ENCODE measurements at places on chromosomes 1 and 21. TPM values are rescaled to one million over a fixed set of nuclear protein-coding genes. Genes with fewer than 3 reads are reported as not detected.

Gene ARTN
- 10.7 TPM for total RNA-seq

Gene EBNA1BP2
- total RNA-seq: 197 TPM

Gene ADSS2
- 40.3 TPM for total RNA-seq

Gene PTPRC
- total RNA-seq: 0.98 TPM

Gene POGK
- total RNA-seq: 18.3 TPM

Gene FBLIM1
- 75.5 TPM for total RNA-seq

DNA sequence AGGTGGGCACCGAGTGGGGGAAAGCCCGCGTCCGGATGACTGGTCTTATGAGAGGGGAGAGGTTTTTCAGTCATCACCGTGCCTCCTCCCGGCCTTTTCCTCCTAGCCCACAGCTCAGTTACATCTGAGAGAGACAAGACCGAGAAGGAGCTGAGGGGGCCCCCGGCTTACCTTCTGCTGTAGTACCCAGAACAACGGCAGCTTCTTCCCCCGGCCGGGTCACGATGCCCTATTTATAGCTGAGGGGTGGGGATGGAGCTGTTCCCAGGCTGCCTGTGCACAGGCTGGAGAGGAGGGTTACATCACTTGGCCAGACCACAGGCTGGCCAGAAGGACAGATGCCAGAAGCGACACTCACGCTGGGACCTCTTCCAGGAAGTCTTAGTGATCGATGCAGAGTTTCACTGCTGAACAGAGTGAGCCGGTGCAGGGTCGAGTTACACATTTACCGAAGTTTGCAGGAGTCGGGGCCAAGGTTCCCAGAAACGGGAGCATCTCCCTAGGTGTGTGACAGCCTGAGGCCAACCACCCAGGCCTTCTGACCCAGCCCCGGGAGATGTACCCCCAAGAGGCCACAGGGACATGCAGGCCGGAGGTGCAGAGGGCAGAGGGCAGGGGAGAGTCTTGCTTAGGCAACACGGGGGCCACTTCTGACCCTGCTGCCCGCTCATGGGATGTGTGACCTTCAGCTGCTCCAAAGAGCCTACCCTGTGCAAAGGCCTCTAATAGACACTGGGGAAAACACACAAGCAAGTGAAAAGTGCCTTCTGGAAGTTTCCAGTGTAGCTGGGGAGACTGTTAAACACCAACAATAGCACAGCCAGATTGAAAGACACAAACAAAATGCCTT is at the start of gene AGT:
TSS of gene AGT (minus strand) at position 208 of the 850 bp plus-strand sequence. CDS start 3,299 bp downstream, outside the sequence.
- DNase-seq: peak; percentile 74

DNA sequence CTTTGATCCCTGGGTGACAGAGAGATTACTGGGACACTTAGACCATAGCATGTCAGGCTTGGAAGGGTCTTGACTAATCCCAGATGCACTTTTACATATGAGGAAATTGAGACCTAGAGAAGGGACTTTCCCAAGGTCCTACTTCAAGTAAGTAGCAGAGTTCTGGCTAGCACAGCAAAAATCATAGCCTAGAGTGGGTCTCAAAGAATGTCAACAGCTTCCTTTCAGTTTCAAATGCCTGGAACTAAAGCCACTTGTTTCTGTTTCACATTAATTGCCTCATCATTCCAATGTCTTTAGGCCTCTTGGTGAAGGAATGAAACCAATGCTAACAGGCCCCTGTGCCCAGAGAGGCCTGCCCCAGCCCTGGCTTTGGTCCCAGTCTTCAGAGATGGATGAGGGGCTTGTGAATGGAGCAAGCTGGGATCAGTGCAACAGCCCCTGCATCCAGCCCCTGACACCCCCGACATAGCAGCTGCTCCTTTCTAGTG is 26.6 kb downstream of the ATF3 start:
- DNase-seq: peak; percentile 57

DNA sequence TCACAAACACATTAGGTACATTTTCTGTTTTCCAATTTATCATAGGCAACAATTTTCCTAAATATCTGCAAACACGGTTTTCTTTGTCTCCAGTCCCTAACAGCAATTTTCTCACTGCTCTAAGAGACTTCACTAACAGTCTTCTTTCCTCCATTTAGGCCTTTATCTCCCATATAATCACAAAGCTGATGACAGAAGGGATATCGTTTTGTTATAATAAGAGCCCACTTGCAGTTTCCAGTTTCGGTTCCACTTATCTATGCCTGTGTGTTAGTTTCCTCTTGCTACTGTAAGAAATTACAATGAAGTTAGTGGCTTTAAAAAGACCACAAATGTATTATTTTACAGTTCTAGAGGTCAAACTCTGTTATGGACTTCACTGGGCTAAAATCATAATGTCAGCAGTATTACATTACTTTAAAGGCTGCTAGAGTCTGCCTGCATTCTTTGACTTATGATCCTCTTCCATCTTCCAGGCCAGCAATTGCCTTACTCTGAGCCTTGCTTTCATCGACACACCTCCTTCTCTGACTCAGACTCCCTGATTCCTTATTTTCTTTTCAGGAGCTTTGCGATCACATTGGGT is 549.3 kb downstream of the NCAM2 start:
- peak; percentile 12 for DNase-seq

GRCh38 chr1:182121787-182122186 is 60.3 kb upstream of the ZNF648 start:
- DNase-seq: no peak

DNA sequence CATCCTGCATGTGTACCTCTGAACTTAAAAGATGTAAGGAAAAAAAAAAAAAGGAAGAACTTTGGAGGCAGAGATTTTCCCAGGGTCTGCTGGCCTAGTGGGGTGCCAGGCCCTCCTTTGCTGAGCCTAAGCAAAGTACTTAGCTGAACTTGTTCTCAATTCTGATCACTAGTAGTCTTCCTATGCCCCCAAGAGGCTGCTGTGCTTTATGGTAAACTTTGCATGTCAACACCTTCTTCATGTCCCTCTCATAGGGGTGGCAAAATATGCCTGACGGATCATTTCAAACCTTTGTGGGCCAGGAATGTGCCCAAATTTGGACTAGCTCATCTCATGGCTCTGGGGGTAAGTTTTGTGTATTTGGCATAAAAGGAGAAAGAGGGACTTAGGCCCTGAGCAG is 1.4 kb upstream of the USP21 start:
- DNase-seq: no peak

DNA sequence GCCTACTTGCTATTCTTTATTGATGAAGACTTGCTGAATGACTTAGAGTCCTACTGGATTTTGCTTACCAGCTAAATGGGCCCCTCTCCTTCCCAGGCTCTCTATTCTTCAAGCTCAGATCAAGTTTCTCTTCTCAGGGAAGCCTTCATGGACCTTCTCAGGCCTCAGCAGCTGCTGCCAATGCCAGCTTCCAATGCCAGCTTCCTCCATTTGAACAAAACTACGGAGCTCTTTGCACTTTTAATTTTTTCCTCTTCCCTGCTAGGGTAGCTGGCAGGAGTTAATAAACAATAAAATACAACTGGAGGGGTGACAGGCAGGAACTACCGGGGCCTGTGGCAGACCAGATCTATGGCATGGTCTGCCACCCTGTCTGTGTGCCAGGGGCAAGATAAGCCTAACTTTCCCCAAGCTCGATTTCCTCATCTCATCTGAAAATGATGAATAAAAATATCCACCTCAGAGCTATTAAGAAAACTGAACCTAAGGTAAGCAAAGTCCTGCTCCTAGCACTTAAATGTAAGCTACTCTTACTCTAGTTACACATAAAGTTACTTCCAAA is 995 bp upstream of the IPO13 start:
- DNase-seq: no peak

DNA sequence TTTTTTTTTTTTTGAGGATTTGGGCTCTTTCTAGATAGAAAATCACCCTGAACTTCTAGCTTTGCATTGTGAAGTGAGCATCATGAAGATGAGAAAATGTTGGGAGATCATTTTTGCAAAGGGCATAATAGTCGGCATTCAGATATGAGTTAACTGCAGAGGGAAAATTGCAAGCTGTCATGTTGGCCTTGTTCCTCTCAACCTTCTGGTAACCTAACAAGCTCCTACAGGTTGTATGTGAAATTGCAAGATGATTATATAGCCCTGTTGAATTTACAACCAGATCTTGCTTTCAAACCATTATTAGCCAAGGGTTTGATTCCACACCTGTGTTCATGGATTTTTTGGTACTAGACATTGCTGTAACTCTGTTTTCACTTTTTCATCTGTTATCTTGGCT is 2.2 kb downstream of the ELOA start:
- DNase-seq: peak; percentile 47

- DNase-seq: no peak
These were observed 878 bp downstream of the MINDY1 start for GRCh38 chr1:151005729-151006319.

- DNase-seq: peak; percentile 99
These were observed 313.9 kb downstream of the BARHL2 start for GRCh38 chr1:90402893-90403849.

GRCh38 chr1:66770240-66770639 is 18.0 kb downstream of the DYNLT5 start:
- DNase-seq: no peak

- DNase-seq: no peak
These were observed 6.0 kb downstream of the RGL1 start for GRCh38 chr1:183810756-183811544.

- peak; percentile 42 for DNase-seq
These were observed 104.5 kb upstream of the FMN2 start for GRCh38 chr1:239987103-239987745.

DNA sequence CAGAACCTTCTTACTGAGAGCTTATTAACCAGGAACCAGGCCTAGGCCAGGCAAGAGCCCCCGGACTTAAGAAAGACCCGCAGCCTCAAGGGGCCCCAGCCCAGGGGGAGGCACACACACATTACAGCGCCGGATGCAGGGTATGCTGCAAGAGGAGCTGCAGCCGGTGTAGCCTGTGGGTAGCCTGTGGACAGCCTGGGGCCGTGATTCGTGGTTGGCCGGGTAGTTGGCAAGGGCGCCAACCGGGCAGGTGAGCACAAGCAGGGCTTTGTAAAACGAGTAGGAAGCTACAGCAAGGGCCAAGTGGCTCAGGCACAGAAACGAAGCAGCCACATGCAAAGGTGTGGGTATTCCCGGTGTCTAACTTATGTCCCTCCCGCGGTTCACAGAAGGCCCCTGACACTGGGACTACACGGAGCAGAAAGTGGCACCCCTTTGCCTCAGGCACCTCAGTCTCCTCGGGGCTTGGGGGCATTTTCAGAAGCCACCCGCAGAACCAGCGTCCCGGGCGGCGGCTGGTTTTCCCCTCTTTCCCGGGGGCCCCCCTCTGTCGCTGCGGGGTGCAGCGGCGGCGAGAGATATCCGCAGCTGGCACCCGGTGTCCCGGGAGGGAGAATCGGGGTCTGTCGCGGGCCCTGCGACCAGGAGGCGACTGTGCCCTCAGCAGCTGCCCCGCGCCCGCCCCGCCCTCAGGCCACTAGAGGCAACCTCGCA is 40.8 kb downstream of the KIAA1614 start:
- DNase-seq: no peak
